Stomach (tissue), 19 donors: ENCODE measurements at places on chromosomes 1 and 21. TPM values are rescaled to one million over a fixed set of nuclear protein-coding genes. Genes with fewer than 3 reads are reported as not detected.

MTARC2 gene
- 9.9 TPM for total RNA-seq

TTC39A gene
- total RNA-seq, result 31.2 TPM

SPRR1B gene
- total RNA-seq, result not detected

OR2G3 gene
- not detected for total RNA-seq

PPFIA4 gene
- 0.29 TPM for total RNA-seq

TFB2M gene
- 34.8 TPM for total RNA-seq

PSMD4 gene
- 209 TPM for total RNA-seq

GBP2 gene
- total RNA-seq, result 67.0 TPM

GRCh38 chr1:58340185-58340584 is 206.3 kb downstream of the OMA1 start:
- DNase-seq, result no peak

DNA sequence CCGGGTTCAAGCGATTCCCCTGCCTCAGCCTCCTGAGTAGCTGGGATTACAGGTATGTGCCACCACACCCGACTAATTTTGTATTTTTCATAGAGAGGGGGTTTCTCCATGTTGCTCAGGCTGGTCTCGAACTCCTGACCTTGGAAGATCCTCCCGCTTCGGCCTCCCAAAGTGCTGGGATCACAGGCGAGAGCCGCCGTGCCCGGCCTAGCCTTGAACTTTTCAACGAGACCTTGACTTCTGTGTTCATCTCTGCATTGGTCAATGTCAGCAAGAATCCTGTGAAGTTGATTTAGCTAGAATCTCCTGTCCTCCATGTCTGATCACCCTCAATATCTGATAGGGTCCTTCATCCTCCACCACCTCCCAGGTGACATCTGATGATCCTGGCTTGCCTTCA is 11.4 kb upstream of the CNR2 start:
- no peak for DNase-seq

- DNase-seq, result no peak
Measured at GRCh38 chr1:50610563-50610962, 187.3 kb upstream of the DMRTA2 start.

GRCh38 chr1:116373431-116374352 is 648 bp downstream of the ATP1A1 start:
- peak; percentile 78 for DNase-seq

DNA sequence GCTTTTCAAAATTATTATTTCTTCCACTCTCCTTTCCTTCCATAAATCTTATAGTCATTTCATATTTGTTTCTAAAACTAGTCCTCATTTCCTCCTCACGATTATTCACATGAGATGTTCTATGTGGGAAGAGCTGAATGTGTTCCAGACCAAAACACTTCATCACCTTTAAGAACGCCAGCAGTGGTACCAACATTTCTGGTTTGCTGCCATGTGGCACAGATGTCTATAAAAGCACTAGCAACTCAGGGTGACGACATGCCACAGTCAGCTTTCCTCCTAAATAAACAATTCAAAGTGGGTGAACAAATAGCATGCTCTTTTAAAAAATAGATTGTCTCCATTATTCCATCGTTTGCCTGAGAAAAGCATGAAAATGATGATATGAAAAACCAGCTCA is 1217.8 kb upstream of the ADGRL2 start:
- no peak for DNase-seq

DNA sequence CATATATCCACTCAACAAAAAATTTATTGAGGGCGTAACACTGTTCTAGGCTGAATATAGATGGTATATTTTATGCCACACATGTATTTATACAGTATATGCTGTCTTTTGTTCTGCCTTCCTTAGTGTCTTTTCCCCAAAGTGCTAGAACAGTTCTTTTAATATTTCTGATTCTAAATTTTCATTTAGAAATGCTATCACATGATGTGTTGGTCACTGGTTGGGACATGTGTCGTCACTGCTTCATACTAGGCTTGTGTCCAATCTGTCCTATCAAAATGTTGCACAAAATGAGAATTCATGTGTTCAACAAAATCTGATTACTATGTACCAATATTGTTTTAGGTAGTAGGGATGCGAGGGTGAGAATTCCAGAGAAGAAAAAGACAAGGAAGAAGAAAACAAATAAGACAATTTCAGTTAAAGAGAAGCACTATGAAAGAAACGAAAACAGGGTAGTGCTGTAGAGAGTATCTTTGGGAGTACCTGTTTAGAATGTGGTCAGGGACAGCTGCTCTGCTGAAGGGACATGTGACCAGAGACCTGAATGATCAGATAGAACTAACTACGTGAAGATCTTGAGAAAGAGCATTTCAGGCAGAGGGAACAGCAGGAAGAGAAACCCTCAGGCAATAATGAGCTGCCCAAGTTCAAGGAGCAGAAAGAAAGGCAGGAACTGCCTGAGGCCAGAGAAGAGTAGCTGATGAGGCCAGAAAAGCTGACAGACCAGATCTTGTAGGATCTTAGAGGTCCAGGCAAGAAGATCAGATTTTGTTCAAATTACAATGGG is 1.3 kb downstream of the KMO start:
- no peak for DNase-seq

- no peak for DNase-seq
Measured at GRCh38 chr1:11598461-11598860, 55.8 kb downstream of the FBXO2 start.

DNA sequence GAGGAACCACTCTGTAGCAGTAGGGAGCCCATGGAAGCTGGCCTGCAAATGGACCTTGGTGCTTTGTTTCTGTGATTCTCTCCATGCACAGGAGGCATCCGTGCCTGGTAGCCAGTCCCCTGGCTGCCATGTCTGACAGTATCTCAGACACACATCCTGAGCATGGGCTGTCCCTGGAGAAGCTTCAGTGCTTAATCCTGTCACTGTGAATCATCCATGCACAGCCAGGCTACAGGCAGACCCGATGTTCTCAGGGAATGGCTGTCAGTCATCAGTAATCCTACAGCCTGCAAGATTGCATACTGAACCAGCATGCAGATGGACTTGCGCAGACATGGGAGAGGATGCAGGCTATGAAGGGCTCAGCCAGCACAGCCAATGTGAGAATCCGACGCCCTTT is 606.3 kb upstream of the PLXNA2 start:
- DNase-seq, result no peak

GRCh38 chr1:115413621-115414020 is 75.6 kb upstream of the NGF start:
- DNase-seq, result no peak

DNA sequence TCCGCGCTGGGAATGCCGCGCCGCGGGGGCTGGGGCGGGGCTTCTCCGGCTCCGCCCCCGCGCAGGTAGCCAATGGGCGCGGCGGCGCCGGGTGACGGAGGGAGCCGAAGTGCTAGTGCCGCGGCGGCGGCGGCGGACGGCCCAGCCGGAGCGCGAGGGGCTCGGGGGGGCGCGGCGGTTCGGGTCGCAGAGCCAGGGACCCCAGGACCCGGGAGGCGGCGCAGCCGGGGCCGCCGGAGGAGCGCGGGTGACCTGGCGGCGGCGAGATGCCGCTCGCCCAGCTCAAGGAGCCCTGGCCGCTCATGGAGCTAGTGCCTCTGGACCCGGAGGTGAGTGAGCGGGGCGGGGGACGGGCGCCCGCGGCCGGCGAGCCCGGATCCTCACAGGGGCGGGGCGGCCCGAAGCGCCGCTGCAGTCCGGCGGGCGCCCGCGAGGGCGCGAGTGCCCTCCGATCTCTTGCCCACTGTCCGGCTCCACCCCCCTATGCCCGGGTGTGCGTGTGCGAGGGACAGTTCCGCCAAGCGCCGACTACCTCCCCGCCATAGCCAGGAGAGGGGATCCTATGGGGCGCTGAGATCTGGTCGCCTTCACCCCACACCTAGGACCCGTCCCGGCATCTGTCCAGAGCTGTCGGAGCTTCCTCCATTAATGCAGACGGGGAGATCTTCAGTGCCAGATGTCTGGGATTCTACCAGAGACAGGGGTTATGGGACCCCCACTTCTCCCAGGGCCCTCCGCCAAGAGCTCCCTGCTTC is at the start of gene RPS6KA1:
RPS6KA1 (plus strand) TSS at position 107 of the 755 bp plus-strand sequence; CDS start at position 267, 160 bp downstream.
- peak; percentile 75 for DNase-seq

DNA sequence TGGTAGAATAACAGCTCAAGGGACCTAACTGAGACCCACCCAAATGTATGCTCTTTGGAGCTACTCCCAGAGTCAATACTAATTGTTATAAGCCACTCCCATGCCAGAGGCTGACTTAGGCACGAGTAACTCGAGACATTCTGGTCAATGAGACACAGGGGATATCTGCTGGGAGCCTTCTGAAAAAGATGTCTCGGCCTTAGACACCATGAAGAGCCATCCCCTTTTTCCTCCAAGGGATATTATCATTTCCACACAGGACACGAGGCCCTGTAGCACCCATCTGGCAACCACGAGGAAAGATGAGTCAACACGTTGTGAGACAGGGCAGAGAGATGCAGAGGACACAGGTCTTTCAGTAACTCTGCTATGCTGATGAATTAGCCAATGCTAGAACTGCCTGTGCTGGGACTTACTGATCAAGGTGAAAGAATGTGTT is 30.7 kb downstream of the ITPKB start:
- DNase-seq, result no peak

DNA sequence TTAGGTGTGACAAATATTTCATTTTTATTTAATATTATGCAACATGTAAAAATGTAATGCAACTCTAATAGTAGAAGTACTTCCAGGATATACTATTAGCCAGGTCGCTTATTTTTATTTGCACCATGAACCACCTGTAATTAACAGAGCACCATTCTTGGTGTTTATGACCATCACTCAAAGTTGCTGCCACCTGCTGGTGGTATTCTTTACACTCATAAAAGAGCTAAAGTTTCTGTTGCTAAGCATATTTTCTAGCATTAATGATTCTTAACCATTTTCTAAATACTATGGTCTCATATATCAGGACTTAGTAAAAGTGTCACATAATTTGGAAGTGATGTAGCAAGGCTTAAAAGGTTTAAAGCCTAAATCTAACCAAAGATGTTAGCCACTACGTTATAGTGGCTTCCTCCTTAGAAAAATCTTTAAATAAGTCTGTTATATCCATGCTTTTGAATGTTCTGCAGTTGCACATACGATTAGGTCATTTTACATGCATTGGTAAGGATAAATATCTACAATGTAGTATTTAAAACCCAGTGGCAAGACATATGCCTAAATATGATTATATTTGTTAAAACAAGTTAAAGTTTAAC is 244.5 kb downstream of the NEGR1 start:
- peak; percentile 47 for DNase-seq

GRCh38 chr1:1430992-1431844 is 4.3 kb upstream of the VWA1 start:
- DNase-seq, result no peak

DNA sequence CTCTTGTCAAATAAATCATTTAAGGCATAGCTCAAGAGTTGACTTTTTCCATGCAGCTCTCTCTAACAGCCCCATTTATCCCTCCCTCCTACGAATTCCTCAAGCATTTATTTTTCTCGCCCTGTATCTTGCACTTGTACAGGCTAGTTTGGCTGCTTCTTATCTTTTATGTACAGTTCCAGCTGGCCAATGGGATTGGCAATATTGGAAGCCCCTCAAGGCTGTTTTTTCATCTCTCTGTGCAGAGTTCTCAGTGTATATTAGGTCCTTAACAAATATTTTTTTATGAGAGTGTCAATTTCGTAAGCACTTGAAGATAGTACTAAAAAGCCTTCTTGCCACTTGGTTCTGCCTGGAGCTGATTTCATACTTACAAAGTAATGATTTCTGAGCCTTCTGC is 356.0 kb downstream of the ST6GALNAC3 start:
- DNase-seq, result peak; percentile 49

DNA sequence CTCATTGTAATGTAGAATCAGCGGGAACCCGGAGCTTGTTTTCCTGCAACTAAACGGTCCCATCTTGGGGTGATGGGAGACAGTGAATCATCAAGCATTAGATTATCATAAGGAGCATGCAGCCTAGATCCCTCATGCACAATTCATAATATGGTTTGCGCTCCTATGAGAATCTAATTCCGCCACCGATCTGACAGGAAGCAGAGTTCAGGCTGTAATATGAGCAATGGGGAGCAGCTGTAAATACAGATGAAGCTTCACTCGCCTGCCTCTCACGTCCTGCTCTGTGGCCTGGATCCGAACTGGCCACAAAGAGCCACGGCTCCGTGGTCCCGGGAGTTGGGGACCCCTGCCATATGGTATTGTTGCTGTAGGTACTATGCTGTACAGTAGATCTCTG is 1.6 kb downstream of the IFI44 start:
- no peak for DNase-seq

- no peak for DNase-seq
Measured at GRCh38 chr1:223331929-223332328, 32.0 kb downstream of the SUSD4 start.

DNA sequence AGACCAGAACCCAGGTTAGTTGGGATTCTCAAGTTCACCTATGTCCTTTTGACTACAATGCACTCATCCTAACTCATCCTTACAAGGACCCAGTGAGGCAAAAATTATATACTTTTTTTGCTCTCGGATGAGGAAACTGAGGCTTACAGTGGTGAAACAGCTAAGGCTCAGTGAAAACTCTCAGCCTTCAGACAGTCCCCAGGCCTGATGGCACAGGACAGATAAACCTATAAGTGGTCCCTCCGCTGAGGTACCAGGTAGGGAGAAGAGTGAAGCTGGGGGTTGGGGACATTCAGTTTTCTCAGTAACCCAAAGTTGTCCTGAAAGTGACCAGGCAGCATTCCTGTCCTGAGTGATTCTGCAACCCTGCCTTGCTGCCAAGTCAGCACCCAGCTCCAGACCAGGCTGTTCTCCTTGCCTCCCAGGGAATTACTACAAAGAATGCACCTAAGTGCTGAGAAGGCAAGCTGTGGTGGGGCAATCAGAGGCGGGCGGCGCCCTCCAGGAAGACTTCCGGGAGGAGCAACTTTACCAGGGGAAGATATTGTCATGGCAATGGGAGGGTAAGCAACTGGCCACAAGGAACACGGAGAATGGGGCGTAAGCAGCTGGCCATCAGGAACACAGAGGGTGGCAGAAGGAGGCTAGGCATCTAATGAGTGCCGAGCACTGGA is 4.6 kb downstream of the TENT5B start:
- peak; percentile 84 for DNase-seq

DNA sequence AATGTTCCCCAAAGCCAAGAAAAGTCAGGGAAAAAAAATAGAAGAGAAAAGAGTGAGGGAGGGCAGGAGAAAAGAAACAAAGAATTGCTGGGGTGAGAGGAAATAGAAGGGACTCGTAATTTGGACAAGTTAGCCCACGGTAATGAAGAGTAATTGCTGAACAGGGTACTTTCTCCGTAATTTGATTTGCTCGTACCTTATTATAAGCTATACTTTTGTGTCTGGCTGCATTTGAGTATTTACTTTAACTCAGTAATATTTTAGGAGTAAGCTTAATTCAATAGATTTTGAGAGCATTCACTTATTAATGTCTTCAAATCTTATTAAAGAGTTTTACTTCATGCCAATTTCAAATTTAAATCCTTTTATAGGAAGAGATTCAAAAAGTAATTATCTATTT is 527.5 kb downstream of the COL11A1 start:
- DNase-seq, result no peak

DNA sequence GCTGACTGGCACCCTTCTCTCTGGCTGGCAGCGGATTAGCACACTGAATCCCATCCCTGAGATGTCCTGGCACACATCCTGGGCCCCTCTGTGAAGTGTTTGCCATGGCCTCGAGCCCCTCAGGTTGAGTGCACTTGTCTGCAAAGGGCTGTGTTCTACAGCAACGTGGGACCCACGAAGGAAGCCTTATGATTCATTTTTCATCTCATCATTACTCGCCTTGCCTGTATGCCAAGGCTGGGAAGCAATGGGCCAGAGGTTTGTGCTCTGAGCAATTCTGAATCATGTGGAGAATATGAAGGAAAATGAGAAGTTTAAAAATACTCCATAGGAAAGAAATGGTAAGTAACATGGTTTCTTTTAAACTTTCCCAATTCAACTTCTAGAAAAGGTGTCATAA is 124.8 kb upstream of the LMO4 start:
- no peak for DNase-seq
